ENCODE measurements at places on chromosomes 16 and 17.

GRCh38 chr17:2083613-2084035, 28.7 kb downstream of the HIC1 start:
- DNase-seq, result no peak

DNA sequence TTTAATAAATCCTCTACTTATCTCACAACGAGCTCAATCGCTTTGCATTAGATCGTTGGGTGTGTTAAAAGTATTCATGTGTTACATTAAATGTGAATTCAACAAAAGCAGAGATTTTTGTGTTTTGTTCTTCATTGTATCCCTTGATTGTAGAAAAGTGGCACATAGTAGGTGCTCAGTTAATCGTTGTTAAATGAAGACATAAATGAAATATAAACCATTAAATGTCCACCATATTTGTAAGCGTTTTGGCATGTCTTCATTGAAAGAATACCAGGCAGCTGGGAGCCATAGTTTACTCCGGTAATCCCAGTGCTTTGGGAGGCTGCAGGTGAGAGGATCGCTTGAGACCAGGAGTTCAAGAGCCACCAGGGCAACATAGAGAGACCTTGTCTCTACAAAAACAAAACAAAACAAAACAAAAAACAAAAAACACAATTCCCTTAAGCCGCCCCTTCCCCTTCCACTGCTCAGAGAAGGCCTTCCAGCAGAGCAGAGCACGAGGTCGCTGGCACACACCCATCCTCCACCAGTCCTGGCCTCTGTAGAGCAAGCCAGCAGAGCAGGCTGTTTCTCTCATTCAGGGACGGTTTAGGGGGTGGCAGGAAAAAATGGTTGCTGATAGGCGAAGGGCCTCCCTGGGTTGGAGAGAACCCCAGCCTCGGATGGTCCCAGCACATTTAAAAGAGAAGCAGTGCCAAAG, 673 bp upstream of the CHD9 start:
- no peak for DNase-seq

- no peak for DNase-seq
Measured at GRCh38 chr16:10318798-10319500, 66.9 kb upstream of the ATF7IP2 start.

GRCh38 chr16:72425571-72426341, 253.8 kb upstream of the PMFBP1 start:
- DNase-seq, result no peak

GRCh38 chr16:79099716-79100115, 500.8 kb downstream of the MAF start:
- no peak for DNase-seq

GRCh38 chr16:24428756-24429155, 110.6 kb upstream of the RBBP6 start:
- no peak for DNase-seq

DNA sequence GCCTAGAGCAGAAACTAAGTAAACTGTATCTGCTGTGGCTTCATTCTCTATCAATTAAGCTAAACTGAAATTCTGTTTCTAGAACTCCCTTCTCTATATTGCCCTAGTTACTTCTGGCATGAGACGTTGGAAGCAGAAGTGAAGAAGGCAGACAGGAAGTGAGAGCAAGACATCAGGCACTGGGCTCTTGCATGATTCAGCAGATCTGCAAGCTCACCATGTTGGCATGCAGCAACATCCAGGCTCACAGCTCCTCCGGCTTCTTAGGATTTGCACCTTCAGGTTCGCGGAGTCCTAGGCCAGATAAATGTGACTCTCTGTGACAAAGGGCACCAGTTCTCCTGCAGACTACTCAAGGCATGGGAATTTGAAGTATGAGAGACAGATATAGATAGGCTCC, 148.3 kb downstream of the CDH8 start:
- DNase-seq, result no peak

GRCh38 chr16:65318138-65318537, 196.3 kb upstream of the CDH11 start:
- DNase-seq, result no peak

GRCh38 chr17:27878776-27879562, 14.2 kb downstream of the LYRM9 start:
- DNase-seq, result peak; percentile 20

- no peak for DNase-seq
Measured at GRCh38 chr17:56936697-56937322, 23.0 kb upstream of the TRIM25 start.

DNA sequence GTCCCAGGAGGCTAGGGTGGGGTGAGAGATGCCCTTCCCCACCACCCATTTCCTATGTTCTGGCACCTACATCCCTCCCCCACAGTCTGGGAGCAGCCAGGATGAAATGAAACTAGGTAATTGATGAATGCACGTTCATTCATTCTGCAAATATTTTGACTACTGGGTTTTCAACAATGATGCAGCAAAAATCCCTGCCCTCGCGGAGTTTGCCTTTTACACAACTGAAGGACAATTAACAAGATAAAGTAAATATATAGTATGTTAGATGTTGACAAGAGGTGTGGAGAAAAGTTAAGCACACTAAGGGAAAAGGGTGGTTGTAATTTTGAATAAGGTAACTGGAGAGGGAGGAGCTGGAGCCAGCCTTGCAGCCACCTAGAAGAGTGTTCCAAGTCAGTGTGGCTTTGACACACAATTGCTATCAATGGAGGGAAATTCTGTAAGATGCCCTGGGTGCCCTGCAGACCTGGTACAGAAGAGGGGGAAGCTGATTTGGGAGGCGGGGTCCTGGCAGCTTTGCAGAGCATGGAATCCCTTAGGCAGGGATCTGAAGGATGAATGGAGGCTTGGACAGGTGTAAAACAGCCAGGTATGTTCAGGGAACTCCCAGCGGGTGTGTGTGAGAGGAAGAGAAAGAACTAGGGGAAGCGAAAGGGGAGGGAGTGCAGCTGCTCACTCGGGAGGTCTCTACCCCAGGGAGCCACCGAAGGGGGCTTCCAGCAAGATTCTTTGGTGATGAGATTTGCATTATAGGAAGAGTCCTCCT, 2.5 kb downstream of the TMEM92 start:
- DNase-seq, result no peak

DNA sequence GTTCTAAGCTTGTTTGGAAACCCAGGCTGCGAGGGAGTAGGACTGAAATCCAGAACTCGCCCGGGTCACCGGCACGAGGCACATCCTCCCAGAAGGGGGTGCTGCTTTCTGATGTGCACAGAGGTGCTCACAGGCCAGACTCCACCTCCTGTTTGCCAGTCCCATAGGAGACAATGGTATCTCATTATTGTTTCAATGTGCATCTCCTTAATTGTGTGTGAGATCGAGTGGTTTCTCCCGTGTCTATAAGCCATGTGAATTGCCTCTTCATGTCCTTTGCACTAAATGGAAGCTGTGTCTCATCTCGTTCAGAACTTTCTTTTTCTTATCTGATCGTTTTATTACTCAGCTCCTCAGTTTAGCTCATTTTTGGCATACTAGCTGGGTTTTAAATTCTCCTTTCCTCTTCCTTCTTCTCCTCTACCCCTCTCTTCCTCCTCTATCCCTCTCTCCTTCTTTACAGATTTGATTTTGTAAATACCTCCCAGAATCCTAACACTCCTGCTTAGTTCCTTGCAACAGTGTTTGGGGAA, 32.1 kb upstream of the PRKCB start:
- DNase-seq, result peak; percentile 55

- no peak for DNase-seq
Measured at GRCh38 chr17:4247971-4248388, 15.8 kb downstream of the ANKFY1 start.

GRCh38 chr16:17369421-17370222, 101.1 kb downstream of the XYLT1 start:
- DNase-seq, result peak; percentile 35

DNA sequence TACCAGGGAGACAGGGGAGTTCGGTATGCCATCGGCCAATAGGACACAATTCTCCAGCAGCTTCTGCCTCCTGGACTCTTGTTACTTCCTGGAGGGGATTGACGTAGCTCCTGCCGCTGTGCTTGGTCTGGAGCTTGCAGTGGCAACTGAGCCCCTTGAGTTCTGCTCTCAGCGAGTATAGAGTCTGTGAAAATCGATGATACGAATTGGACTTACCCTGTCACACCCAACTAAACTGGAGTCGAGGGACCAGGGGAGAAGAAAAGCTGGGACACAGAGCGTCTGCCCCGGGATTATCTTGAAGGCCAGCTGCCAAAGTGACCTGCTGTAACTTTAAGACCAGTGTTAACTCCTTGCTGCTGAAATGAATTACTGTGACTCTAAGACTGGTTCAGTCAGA, 22.2 kb downstream of the SEC14L1 start:
- no peak for DNase-seq

DNA sequence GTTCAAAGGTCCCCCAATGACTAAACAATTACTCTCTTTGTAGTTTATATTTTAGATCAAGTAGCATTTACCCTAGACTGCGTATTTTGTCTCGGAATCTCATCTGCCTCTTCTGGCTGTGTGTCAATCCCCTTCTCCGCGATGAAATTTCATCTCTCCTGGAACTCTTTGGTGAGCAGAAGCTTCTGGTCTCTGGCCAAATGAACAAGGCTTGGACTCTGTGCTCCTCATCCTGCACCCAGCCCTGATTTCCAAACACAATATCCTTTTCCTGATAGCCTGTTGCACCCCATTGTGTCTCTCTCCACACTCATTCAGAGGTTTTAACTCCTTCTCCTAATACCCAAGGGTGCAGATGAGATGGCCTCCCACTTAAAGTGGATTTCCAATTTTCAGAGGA, 609.4 kb upstream of the CDH5 start:
- no peak for DNase-seq

DNA sequence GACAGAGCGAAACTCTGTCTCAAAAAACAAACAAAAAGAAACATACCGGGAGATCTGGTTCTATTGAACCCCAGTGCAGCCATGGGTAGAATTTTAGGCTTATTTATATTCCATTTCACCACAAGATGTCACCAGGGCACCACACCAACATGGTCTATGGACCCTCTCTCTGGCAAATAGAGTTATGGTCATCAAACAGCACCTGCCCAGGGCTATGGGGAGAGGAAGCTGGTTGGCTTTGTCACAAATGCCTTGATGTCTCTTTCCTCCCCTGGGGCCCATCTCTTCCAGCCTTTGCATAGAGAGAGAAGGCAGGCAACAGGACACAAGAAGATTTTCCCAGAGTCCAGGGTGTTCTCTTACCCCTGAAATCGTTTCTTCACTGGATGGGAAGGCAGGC, 128.4 kb downstream of the WWOX start:
- DNase-seq, result no peak

- no peak for DNase-seq
Measured at GRCh38 chr16:15808071-15808470, 48.8 kb downstream of the MYH11 start.

- DNase-seq, result no peak
Measured at GRCh38 chr17:32917081-32917480, 10.9 kb upstream of the TMEM98 start.
